Activated T-cell treated with anti-CD3 and anti-CD28 coated beads for 48 hours (primary cell): ENCODE measurements at places on chromosomes 6 and 20.

DNA sequence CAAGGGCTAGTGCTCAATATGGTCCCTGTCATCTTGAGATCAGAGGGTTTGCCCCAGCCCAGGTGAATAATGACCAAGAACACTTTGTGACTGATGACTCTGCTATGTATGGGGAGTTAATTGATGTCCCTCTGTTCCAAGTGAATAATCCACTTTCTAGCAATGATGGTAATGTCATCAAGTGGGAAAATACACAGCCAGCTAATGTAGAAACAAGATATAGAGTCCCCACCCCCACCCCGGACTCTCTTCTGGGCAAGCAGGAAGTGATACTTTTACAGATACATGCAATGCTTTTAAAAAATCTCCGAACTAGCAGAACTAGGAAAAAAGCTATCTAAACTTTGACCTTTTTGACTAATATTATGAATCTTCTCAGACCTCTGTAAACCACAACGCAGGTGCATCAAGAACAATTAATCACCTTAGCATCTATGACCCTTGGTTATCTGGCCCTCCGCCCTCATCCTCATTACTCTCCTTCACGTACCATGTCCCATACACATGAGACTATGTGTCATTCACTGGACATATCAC is 30.5 kb downstream of the CNR1 start:
- no peak for DNase-seq

- no peak for DNase-seq
Observed at GRCh38 chr6:135616655-135617054, 119.1 kb upstream of the AHI1 start.

GRCh38 chr20:16709017-16709416 is 20.8 kb upstream of the SNRPB2 start:
- no peak for DNase-seq

DNA sequence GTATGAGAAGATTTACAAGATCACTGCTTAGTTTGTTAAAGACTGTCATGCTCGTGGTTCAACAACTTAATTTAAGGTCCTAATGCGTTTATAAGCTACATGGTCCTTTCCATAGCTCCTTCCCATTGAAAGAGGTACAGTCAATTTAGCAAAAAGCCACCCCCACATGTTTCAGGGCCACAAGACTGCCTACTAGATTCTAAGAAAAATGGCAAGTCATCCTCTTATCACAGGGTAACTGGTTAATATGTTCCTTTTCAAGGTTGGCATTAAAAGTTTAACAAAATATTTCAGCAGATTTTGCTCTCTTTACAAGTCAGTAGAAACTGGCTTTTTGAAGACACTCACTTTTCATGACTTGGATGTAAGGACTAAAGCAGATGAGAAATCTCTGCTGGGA is 15.7 kb downstream of the GSTA3 start:
- no peak for DNase-seq

GRCh38 chr20:13110796-13111195 is 102.0 kb downstream of the SPTLC3 start:
- no peak for DNase-seq
